Fibroblast of skin of back (primary cell): ENCODE measurements at places on chromosomes 2 and 18.

GRCh38 chr2:35184471-35184870, 1171.1 kb upstream of the CRIM1 start:
- no peak for DNase-seq

DNA sequence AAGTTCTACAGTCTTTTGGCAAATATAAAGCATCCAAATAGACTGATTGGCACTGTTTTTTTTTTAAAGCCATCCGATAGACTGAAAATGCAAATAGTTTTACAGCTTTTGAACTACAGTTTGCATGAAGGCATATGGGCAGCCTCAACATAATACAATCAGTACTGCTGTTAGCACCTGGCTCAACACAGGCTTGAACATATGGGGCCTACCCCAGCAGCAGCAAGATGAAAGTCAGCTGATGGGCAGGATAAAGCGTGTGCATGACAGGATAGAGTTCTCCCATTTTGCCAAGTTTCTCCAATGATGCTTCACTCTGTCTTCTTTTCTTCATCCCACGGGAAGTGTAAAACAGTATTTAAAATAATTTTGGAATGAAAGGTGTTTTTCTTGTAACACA, 1.3 kb upstream of the AKAIN1 start:
- DNase-seq: no peak

- no peak for DNase-seq
These were observed 122.9 kb downstream of the NCK2 start for GRCh38 chr2:105867587-105867986.

DNA sequence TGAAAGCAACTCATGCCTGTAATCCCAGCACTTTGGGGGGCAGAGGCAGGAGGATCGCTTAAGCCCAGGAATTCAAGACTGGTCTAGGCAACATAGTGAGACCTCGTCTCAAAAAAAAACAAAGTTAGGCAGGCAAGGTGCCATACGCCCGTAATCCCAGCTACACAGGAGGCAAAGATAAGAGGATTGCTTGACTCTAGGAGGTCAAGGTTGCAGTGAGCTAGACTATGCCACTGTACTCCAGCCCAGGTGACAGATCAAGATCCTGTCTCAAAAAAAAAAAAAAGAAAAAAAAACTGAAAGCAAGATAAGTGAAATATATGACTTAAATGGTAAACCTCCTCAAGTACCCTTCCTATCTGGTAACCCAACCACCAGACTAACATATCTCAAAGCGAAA, 59.8 kb downstream of the USP34 start:
- no peak for DNase-seq
